ENCODE measurements at places on chromosomes 2 and 18.

- DNase-seq, result no peak
- H3K27me3 ChIP-seq, result no peaks in the 10 kb centered on the region
- peaks cover 18% of the 10 kb centered on the region for H3K36me3 ChIP-seq
These were observed 35.0 kb downstream of the RTN4 start for GRCh38 chr2:55014962-55015939.

GRCh38 chr2:173048522-173048896 is 27.1 kb upstream of the MAP3K20 start:
- no peaks in the 10 kb centered on the region for H3K36me3 ChIP-seq
- no peaks in the 10 kb centered on the region for H3K27me3 ChIP-seq
- DNase-seq, result no peak
- H3K4me1 ChIP-seq, result peaks cover 9% of the 10 kb centered on the region
- H3K27ac ChIP-seq, result no peak overlapping the region

GRCh38 chr2:203809084-203809521 is 58.5 kb upstream of the CTLA4 start:
- no peaks in the 10 kb centered on the region for H3K27me3 ChIP-seq
- peaks cover 43% of the 10 kb centered on the region for H3K4me1 ChIP-seq
- DNase-seq, result no peak
- H3K36me3 ChIP-seq, result peaks cover 8% of the 10 kb centered on the region
- H3K27ac ChIP-seq, result no peak overlapping the region

GRCh38 chr18:79498662-79499061 is 102.9 kb downstream of the NFATC1 start:
- no peak for DNase-seq
- no peaks in the 10 kb centered on the region for H3K27me3 ChIP-seq
- H3K4me3 ChIP-seq, result no peak overlapping the region
- H3K27ac ChIP-seq, result no peak overlapping the region
- H3K36me3 ChIP-seq, result peaks cover 20% of the 10 kb centered on the region

GRCh38 chr18:4260107-4260506 is 195.0 kb downstream of the DLGAP1 start:
- no peak overlapping the region for H3K4me3 ChIP-seq
- H3K27me3 ChIP-seq, result no peaks in the 10 kb centered on the region
- no peak overlapping the region for H3K27ac ChIP-seq
- H3K36me3 ChIP-seq, result no peaks in the 10 kb centered on the region

DNA sequence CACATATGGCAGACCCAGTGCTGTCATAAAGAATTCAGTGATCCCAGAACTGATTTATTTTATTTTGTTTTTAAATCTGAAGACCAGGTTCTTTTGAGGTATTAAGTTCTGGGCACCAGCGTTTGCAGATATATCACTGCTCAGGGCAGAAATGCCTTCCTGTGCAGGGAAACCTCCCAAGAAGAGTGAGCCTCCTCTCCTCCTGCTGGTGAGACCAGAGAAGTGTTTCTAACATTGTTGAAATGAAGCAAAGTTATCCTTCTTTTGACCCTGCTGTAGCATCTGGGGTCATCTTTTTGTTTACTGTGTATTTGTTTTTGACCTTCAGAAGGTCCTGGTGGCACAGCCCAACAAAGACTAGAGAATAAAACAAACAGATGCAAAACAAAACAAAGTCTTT is 94.0 kb downstream of the AQP4 start:
- peaks cover 3% of the 10 kb centered on the region for H3K36me3 ChIP-seq
- H3K27me3 ChIP-seq, result no peaks in the 10 kb centered on the region
- H3K4me1 ChIP-seq, result no peaks in the 10 kb centered on the region
- no peak overlapping the region for H3K4me3 ChIP-seq
- no peak for DNase-seq

DNA sequence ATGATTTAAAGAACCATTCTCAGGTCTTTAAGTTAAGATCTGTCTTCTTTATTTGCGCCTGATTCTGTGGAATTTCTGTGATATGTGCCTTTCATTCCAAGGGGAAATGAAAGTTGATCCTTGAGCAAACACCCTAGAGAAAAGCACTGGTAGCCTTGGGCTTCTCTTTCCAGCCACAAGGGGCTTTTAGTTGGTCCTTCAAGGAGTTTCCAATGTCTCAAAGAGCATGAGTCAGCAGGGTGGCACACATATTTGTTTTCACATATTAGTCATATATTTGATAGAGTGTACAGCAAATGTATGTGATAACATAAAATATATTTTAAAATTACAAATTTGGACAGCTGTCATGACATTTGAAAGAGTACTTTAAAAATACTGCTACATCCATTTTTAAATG is 339.5 kb downstream of the TXNL1 start:
- no peak for DNase-seq
- no peaks in the 10 kb centered on the region for H3K27me3 ChIP-seq
- no peak overlapping the region for H3K27ac ChIP-seq
- H3K4me3 ChIP-seq, result no peak overlapping the region
- no peaks in the 10 kb centered on the region for H3K36me3 ChIP-seq
- H3K4me1 ChIP-seq, result peaks cover 4% of the 10 kb centered on the region

GRCh38 chr2:122734766-122735424 is 979.4 kb downstream of the TSN start:
- H3K27me3 ChIP-seq, result no peaks in the 10 kb centered on the region
- peaks cover 2% of the 10 kb centered on the region for H3K36me3 ChIP-seq
- H3K4me3 ChIP-seq, result no peak overlapping the region

- peak overlapping the region; percentile 36 for H3K27ac ChIP-seq
- no peak for DNase-seq
- no peaks in the 10 kb centered on the region for H3K36me3 ChIP-seq
- peaks cover 22% of the 10 kb centered on the region for H3K4me1 ChIP-seq
These were observed 62.9 kb downstream of the RPL31 start for GRCh38 chr2:101064868-101065549.

GRCh38 chr2:213846856-213847255 is 562.6 kb downstream of the SPAG16 start:
- no peak for DNase-seq
- no peaks in the 10 kb centered on the region for H3K4me1 ChIP-seq
- peaks cover 2% of the 10 kb centered on the region for H3K36me3 ChIP-seq
- no peaks in the 10 kb centered on the region for H3K27me3 ChIP-seq
- no peak overlapping the region for H3K4me3 ChIP-seq

GRCh38 chr2:176914371-176914770 is 298.2 kb upstream of the HNRNPA3 start:
- no peaks in the 10 kb centered on the region for H3K27me3 ChIP-seq
- H3K27ac ChIP-seq, result no peak overlapping the region
- no peak overlapping the region for H3K4me3 ChIP-seq
- H3K36me3 ChIP-seq, result no peaks in the 10 kb centered on the region
- no peaks in the 10 kb centered on the region for H3K4me1 ChIP-seq

GRCh38 chr18:7633171-7633570 is 66.1 kb downstream of the PTPRM start:
- no peaks in the 10 kb centered on the region for H3K36me3 ChIP-seq
- H3K27ac ChIP-seq, result peak overlapping the region; percentile 38
- no peaks in the 10 kb centered on the region for H3K4me1 ChIP-seq
- no peak for DNase-seq
- no peaks in the 10 kb centered on the region for H3K27me3 ChIP-seq

GRCh38 chr2:175234650-175235049 is 53.1 kb upstream of the ATP5MC3 start:
- peaks cover 8% of the 10 kb centered on the region for H3K36me3 ChIP-seq
- no peak for DNase-seq
- no peaks in the 10 kb centered on the region for H3K4me1 ChIP-seq
- H3K27ac ChIP-seq, result no peak overlapping the region

DNA sequence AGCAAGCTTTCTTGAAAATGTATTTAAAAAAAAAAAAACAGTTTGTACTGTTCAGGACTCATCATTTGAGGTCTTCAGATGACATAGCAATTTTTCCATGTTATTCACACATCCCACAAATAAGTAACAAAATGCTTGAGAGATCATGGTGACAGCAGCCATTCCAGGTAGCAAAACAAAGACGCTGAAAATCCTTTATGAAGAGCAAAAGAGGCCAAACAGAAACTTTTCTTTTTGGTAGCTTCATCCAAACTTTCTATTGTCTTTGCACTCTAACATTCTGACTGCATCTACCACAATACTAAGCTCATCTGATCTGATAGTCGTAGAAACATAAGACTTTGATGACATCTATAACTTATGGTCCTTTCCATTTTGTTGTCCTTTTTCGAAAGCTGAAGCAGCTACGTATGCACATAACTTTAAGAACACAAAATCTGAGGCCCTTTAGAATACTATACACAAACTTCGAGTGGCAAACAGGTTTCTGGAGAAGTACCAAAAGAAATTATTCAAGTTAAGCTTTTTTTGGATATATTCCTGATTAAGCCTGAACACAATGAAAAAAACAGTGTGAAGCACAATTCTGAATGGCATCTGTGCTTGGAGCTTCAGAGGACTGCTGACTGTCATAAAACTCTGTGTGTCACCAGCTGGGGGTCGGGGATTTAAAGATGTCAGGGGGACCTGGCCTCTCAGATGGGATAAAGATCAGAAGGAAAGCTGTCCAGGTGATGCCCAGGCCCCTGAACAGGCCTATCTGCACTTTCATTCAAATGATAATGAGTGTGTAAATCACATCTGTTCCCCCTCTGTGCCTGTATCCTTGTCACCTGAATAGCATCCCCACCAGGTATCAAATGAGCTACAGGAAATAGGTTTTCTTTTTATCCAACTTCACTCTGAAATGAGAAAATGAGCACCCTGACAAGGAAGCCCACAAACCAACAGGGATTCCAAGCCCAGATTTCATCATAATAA is 75.8 kb downstream of the ZEB2 start:
- H3K4me3 ChIP-seq, result peak overlapping the region; percentile 1
- H3K4me1 ChIP-seq, result peaks cover 76% of the 10 kb centered on the region

- peaks cover 3% of the 10 kb centered on the region for H3K4me1 ChIP-seq
- H3K27ac ChIP-seq, result no peak overlapping the region
- peaks cover 10% of the 10 kb centered on the region for H3K27me3 ChIP-seq
- DNase-seq, result no peak
These were observed 201.9 kb upstream of the SPRED2 start for GRCh38 chr2:65634304-65634703.

- no peaks in the 10 kb centered on the region for H3K27me3 ChIP-seq
- DNase-seq, result no peak
- peaks cover 4% of the 10 kb centered on the region for H3K36me3 ChIP-seq
- H3K4me3 ChIP-seq, result no peak overlapping the region
- H3K4me1 ChIP-seq, result peaks cover 39% of the 10 kb centered on the region
- peak overlapping the region; percentile 63 for H3K27ac ChIP-seq
These were observed 90.3 kb downstream of the RNF144A start for GRCh38 chr2:7007488-7007845.

- H3K27me3 ChIP-seq, result no peaks in the 10 kb centered on the region
- H3K36me3 ChIP-seq, result no peaks in the 10 kb centered on the region
- H3K27ac ChIP-seq, result no peak overlapping the region
- DNase-seq, result no peak
- no peak overlapping the region for H3K4me3 ChIP-seq
- H3K4me1 ChIP-seq, result peaks cover 4% of the 10 kb centered on the region
These were observed 368.5 kb upstream of the TRIB2 start for GRCh38 chr2:12348216-12348615.

DNA sequence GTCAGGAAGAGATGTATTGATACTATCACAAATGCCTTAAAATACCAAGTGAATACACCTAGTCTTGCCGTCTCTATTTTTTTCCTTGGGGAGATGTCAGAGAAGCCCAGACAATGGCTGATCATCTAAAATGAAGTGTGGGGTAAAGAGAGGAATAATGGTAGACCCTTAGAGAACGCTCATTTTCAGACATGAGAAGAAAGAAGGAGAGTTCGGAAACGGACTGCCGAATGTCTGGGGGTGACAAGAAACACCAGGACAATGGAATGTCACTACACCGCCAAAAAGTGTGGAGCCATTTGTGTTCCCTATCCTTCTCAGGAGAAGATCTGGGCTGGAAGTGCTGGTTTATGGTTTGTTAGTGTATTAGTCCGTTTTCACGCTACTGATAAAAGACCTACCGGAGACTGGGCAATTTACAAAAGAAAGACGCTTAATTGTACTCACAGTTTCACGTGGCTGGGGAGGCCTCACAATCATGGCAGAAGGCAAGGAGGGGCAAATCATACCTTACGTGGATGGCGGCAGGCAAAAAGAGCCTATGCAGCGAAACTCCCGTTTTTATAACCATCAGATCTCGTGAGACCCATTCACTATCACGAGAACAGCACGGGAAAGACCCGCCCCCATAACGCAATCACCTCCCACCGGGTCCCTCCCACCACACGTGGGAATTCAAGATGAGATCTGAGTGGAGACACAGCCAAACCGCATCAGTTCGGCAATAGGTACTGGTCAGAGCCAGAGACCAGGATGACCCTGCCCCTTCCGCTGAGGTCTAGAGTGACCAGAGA is 743.7 kb downstream of the GALR1 start:
- no peaks in the 10 kb centered on the region for H3K36me3 ChIP-seq
- no peak for DNase-seq
- peaks cover 10% of the 10 kb centered on the region for H3K4me1 ChIP-seq
- no peak overlapping the region for H3K4me3 ChIP-seq
- no peaks in the 10 kb centered on the region for H3K27me3 ChIP-seq
- H3K27ac ChIP-seq, result no peak overlapping the region
